NCI-H2107 (cell line): ENCODE measurements at places on chromosomes 1 and 21.

DNA sequence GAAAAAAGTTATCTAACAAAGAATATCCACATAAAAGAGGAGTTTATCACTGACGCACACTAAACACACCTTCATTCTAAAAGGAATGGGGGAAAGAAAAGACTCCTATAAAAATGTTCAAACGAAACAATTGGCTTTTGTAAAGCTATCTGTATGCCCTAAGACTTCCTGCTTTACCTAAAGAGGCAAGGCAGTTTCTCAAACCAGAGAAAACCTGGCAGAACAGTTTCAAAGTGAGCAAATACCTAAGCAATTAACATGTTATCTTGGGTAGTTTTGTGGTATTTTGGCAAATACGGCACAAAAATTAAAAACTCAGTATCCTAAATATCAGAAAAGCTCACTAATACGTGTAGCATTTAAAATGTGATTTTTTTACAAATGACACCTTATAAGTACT is 1.9 kb downstream of the PUM1 start:
- no peak for DNase-seq

GRCh38 chr1:84930831-84931230 is 37.8 kb upstream of the LPAR3 start:
- DNase-seq: no peak

GRCh38 chr1:8223526-8223925 is 94.4 kb upstream of the SLC45A1 start:
- DNase-seq: no peak

GRCh38 chr1:60878323-60878722 is 204.0 kb upstream of the NFIA start:
- no peak for DNase-seq

DNA sequence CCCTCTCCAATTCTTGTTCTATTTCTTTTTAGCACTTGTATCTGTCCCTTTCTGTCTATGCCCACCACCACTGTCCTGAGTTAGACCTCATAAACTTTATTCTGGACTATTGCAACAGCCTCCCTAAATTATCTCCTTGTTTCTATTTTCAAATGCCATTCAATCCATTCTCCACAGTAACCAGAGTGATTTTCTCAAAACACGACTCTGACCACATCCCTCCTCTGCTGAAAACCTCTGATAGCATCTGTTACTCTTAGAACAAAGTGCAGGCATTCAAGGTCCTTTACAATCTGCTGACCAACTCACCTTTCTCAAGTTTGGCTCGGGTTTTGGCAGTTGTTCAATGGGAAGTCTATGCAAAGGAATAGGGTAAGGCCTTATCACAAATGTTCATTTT is 22.8 kb upstream of the GPX7 start:
- DNase-seq: no peak
